ENCODE measurements at places on chromosomes 16 and 17. TPM values are rescaled to one million over a fixed set of nuclear protein-coding genes. Genes with fewer than 3 reads are reported as not detected.

Gene TBC1D3D
- total RNA-seq, result 0.33 TPM

Gene KRT28
- total RNA-seq, result not detected

Gene UQCRC2
- total RNA-seq, result 156 TPM

Gene PRSS36
- 0.59 TPM for total RNA-seq

Gene TP53TG3B
- total RNA-seq, result not detected

Gene TMEM204
- 18.9 TPM for total RNA-seq

Gene KRT17
- 9.0 TPM for total RNA-seq

Gene OR4D1
- not detected for total RNA-seq

Gene CIITA
- total RNA-seq, result 1.1 TPM

Gene OR3A3
- total RNA-seq, result not detected

Gene CMTM2
- not detected for total RNA-seq

Gene KRTAP3-3
- total RNA-seq, result not detected

Gene TOX3
- total RNA-seq, result not detected

Gene TP53TG3C
- not detected for total RNA-seq

Gene STH
- not detected for total RNA-seq

Gene CA10
- not detected for total RNA-seq

Gene CTRL
- 0.30 TPM for total RNA-seq

Gene DHRS7C
- total RNA-seq, result not detected

Gene NPIPA3
- 0.69 TPM for total RNA-seq

Gene LRRC37A3
- total RNA-seq, result 12.2 TPM

Gene CLEC10A
- total RNA-seq, result not detected

Gene SLC16A11
- total RNA-seq, result 0.13 TPM

Gene TBC1D3E
- total RNA-seq, result not detected

Gene UTS2R
- total RNA-seq, result not detected

Gene TBL3
- total RNA-seq, result 43.1 TPM

Gene KRTAP4-5
- total RNA-seq, result not detected

Gene KRT40
- not detected for total RNA-seq

Gene SPAG7
- total RNA-seq, result 47.0 TPM

Gene TMC5
- not detected for total RNA-seq

Gene SECTM1
- total RNA-seq, result 3.1 TPM

Data from smooth muscle cell of the pulmonary artery (primary cell).